CD4-positive, alpha-beta memory T cell (primary cell): ENCODE measurements at places on chromosomes 3 and 15.

DNA sequence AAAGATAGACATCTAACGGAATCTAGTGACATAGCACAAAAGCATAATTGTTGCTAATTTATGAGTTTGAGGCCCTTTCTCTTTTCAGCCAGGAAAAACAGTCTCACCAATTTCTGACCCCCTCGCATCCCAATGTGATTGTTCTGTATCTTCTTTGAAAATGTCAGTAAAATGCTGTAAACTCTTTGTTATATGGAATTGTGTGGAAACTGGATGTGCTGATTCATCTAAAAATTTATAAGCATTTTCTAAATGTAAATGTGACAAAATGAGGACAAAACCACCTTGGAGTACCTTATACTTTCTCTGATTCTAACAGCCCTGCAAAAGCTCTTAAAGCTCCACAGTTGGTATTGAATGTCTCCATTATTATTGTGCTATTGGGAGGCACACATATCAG is 70.9 kb upstream of the MME start:
- no peaks in the 10 kb centered on the region for H3K4me1 ChIP-seq
- H3K27ac ChIP-seq, result no peak overlapping the region
- DNase-seq, result no peak
- no peaks in the 10 kb centered on the region for H3K27me3 ChIP-seq
- no peak overlapping the region for H3K4me3 ChIP-seq

- H3K27me3 ChIP-seq, result no peaks in the 10 kb centered on the region
- H3K27ac ChIP-seq, result no peak overlapping the region
- H3K4me1 ChIP-seq, result no peaks in the 10 kb centered on the region
- no peak overlapping the region for H3K4me3 ChIP-seq
- H3K36me3 ChIP-seq, result no peaks in the 10 kb centered on the region
- no peak for DNase-seq
These were observed 242.5 kb downstream of the CADPS start for GRCh38 chr3:62632510-62633294.

DNA sequence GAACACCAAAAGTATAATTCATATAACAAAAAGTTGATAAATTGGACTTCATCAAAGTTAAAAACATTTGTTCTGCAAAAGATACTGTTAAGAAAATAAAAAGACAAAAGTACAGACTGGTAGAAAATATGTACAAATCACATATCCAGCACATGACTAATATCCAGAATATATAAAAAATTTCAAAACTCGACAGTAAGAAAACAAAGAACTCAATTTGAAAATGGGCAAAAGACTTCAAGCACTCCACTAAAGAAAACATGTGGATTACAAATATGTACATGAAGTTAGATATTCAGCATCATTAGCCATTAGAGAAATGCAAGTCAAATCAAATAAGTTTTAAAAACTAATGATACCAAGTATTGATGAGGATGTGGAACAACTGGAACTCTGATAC is 6.7 kb downstream of the GK5 start:
- H3K4me3 ChIP-seq, result no peak overlapping the region
- H3K27ac ChIP-seq, result no peak overlapping the region
- H3K4me1 ChIP-seq, result no peaks in the 10 kb centered on the region
- no peaks in the 10 kb centered on the region for H3K36me3 ChIP-seq
- DNase-seq, result no peak

DNA sequence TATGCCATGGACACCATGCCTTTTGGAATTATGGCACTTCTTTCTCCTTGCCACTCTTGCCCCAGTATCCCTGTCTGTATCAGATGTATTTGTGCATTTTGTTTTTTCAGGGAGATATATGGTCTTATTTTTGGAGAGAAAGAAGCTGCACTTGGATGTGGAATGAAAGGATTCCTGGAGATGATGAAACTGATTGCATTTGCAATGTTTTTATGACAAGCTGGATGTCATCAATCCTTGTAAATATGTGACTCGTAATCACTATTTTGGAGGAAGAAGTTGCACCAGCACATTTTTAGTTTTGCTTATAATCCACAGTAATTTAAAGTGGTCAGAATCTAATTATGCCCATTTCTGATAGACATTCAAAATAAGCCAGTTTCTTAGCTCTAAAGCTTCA is 165.0 kb downstream of the NR1D2 start:
- DNase-seq, result no peak
- H3K4me3 ChIP-seq, result no peak overlapping the region
- H3K27ac ChIP-seq, result no peak overlapping the region

DNA sequence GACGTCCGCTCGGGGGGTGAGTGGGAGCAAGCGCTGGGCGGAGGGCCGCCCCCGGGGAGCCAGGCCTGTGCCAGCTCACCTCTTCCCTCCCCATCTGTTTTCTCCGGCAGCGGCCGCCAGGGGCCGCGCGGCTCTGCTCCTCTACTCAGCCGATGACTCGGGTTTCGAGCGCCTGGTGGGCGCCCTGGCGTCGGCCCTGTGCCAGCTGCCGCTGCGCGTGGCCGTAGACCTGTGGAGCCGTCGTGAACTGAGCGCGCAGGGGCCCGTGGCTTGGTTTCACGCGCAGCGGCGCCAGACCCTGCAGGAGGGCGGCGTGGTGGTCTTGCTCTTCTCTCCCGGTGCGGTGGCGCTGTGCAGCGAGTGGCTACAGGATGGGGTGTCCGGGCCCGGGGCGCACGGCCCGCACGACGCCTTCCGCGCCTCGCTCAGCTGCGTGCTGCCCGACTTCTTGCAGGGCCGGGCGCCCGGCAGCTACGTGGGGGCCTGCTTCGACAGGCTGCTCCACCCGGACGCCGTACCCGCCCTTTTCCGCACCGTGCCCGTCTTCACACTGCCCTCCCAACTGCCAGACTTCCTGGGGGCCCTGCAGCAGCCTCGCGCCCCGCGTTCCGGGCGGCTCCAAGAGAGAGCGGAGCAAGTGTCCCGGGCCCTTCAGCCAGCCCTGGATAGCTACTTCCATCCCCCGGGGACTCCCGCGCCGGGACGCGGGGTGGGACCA is 632 bp upstream of the CRELD1 start:
- peak overlapping the region; percentile 89 for H3K27ac ChIP-seq
- peak overlapping the region; percentile 87 for H3K4me3 ChIP-seq
- H3K4me1 ChIP-seq, result peaks cover 34% of the 10 kb centered on the region
- H3K36me3 ChIP-seq, result no peaks in the 10 kb centered on the region
- no peaks in the 10 kb centered on the region for H3K27me3 ChIP-seq

GRCh38 chr3:15492847-15493360 is 28.6 kb downstream of the COLQ start:
- no peak overlapping the region for H3K27ac ChIP-seq
- DNase-seq, result no peak
- no peaks in the 10 kb centered on the region for H3K27me3 ChIP-seq
- no peaks in the 10 kb centered on the region for H3K4me1 ChIP-seq
- no peak overlapping the region for H3K4me3 ChIP-seq

- H3K27ac ChIP-seq, result peak overlapping the region; percentile 56
- H3K27me3 ChIP-seq, result no peaks in the 10 kb centered on the region
- H3K4me1 ChIP-seq, result peaks cover 32% of the 10 kb centered on the region
- peak overlapping the region; percentile 66 for H3K4me3 ChIP-seq
- DNase-seq, result peak; percentile 37
These were observed 605 bp downstream of the DCUN1D1 start for GRCh38 chr3:182979674-182980191.

- no peak overlapping the region for H3K27ac ChIP-seq
- no peak overlapping the region for H3K4me3 ChIP-seq
- H3K27me3 ChIP-seq, result no peaks in the 10 kb centered on the region
- H3K4me1 ChIP-seq, result no peaks in the 10 kb centered on the region
- no peaks in the 10 kb centered on the region for H3K36me3 ChIP-seq
- DNase-seq, result no peak
These were observed 35.4 kb downstream of the SMAD6 start for GRCh38 chr15:66737243-66738010.

GRCh38 chr3:158774965-158775364 is 26.9 kb upstream of the MFSD1 start:
- H3K27ac ChIP-seq, result no peak overlapping the region
- no peaks in the 10 kb centered on the region for H3K4me1 ChIP-seq

DNA sequence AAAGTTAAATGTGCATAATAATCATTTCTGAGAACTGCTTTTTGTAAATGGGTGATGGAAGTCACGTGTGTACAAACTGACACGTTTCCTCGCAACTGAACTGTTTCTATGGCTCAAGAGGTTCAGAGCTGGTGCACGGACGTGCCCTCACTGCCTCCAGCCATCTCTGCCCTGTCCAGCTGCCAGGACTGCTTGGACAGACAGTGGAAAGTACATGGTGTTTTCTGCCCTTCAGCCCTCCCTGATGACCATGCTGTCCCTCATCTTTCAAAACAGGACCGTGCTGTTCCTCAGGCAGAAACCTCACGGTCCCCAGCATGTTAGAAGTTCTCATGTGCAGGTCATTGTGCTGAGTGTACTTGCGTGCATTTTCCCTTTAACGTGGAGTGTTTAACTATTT is 38.7 kb downstream of the GJD2 start:
- H3K4me1 ChIP-seq, result no peaks in the 10 kb centered on the region
- DNase-seq, result no peak

DNA sequence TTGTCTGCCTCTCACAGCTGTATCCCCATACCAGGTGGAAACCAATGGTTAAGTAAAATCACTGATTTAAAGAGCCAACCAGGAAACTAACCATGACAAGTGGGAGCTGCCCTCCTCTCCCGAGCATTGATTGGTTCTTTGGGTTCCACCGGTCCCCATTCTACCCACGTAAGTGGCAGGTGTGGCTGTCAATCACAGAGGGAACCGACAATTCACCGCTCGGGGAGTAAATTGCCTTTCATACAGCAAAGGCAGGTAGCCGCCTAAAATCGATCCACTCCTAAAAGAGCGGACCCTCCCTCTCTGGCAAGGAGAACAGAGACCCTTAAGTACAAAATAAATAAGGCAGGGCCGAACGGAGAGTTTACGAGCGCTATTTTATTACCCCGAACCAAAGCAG is 1.2 kb downstream of the ERC2 start:
- peak; percentile 20 for DNase-seq
- no peaks in the 10 kb centered on the region for H3K36me3 ChIP-seq
- no peak overlapping the region for H3K27ac ChIP-seq
- peaks cover 10% of the 10 kb centered on the region for H3K4me1 ChIP-seq
- peaks cover 16% of the 10 kb centered on the region for H3K27me3 ChIP-seq

- no peaks in the 10 kb centered on the region for H3K27me3 ChIP-seq
- H3K4me3 ChIP-seq, result no peak overlapping the region
- DNase-seq, result no peak
- no peaks in the 10 kb centered on the region for H3K36me3 ChIP-seq
These were observed 134.9 kb downstream of the MBNL1 start for GRCh38 chr3:152403632-152404066.

GRCh38 chr15:69751566-69751965 is 298.9 kb downstream of the RPLP1 start:
- H3K27ac ChIP-seq, result no peak overlapping the region
- peaks cover 40% of the 10 kb centered on the region for H3K4me1 ChIP-seq
- H3K36me3 ChIP-seq, result no peaks in the 10 kb centered on the region
- H3K27me3 ChIP-seq, result no peaks in the 10 kb centered on the region
- DNase-seq, result no peak

DNA sequence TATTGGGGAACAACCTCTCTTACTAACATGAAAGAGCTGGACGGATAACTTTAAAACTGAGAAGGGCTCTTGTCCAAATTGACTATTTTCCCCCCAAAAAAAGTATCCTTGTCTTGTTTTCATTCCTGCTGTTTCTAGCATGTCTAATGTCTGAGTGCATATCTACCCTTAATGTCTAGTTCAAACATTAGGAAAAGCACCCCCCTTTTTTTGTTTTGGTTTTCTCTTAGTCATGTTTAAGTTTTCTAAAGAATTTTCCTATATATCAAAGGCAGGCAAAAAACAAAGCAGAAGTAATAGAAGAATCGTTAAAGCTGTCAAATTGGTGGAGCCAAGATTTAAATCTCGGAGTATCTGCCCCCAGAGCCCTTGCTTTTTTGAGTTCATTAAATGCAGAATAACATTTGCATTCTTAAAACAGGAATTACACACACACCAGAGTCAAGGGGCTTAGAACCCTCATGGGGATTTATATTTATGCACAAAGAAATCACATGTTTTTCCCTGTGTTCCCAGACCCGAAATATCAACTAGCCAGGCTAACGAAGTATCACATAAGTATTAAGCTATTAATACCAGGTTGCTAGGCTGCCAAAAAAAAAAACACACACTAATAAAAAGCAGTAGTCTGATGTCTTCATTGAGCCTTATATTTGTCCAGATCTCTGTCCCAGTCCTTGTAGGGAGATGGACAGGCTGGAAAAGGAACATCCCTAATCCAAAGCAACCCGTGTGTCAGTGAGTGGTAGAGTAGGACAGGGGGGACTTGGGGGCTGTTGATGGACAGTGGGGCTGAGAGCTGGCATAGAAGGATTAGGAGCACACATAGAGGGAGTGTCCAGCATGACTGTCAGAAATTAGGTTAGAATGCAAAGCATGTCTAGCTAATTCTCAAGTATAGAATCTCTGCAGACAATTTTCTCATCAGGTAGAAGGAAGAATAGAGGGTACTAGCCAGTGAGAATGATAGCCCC is 103.6 kb upstream of the BFSP2 start:
- no peaks in the 10 kb centered on the region for H3K4me1 ChIP-seq
- H3K27me3 ChIP-seq, result no peaks in the 10 kb centered on the region
- DNase-seq, result no peak
- H3K4me3 ChIP-seq, result no peak overlapping the region

GRCh38 chr3:3154879-3155610 is 24.4 kb downstream of the CRBN start:
- no peaks in the 10 kb centered on the region for H3K27me3 ChIP-seq
- no peak overlapping the region for H3K4me3 ChIP-seq
- H3K27ac ChIP-seq, result peak overlapping the region; percentile 22
- peaks cover 78% of the 10 kb centered on the region for H3K36me3 ChIP-seq
- H3K4me1 ChIP-seq, result peaks cover 19% of the 10 kb centered on the region

- no peak overlapping the region for H3K27ac ChIP-seq
- H3K36me3 ChIP-seq, result no peaks in the 10 kb centered on the region
- no peak for DNase-seq
- no peak overlapping the region for H3K4me3 ChIP-seq
- H3K27me3 ChIP-seq, result peaks cover 8% of the 10 kb centered on the region
- no peaks in the 10 kb centered on the region for H3K4me1 ChIP-seq
These were observed 1.9 kb upstream of the ROPN1 start for GRCh38 chr3:123993818-123994217.

DNA sequence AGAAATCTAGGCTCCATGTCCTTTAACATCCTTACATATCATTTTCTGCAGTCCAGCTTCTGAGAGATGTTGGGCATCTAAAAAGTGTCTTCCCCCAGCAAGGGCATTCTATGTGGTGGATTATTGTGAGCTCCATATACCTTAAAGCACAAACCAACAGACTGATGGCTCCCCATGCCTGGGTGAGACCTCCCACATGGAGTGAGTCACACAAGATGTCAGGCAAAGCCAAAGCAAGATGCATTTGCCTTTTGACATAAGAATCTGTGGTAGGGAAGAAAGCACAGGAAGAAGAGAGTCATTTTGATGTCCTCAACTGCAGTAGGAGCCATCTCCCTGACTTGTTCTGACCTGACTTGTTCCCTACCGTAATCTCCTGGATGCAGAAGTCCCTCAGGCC is 238.7 kb upstream of the EIF1B start:
- no peaks in the 10 kb centered on the region for H3K36me3 ChIP-seq
- no peaks in the 10 kb centered on the region for H3K27me3 ChIP-seq
- no peak for DNase-seq
- no peak overlapping the region for H3K4me3 ChIP-seq
- no peaks in the 10 kb centered on the region for H3K4me1 ChIP-seq

- H3K4me3 ChIP-seq, result no peak overlapping the region
- H3K4me1 ChIP-seq, result no peaks in the 10 kb centered on the region
- no peak overlapping the region for H3K27ac ChIP-seq
- no peaks in the 10 kb centered on the region for H3K36me3 ChIP-seq
- H3K27me3 ChIP-seq, result no peaks in the 10 kb centered on the region
These were observed 552.6 kb downstream of the NSUN3 start for GRCh38 chr3:94615275-94616065.

GRCh38 chr3:48233542-48233941 is 7.4 kb upstream of the ZNF589 start:
- no peak overlapping the region for H3K27ac ChIP-seq
